Chondrocyte (in vitro differentiated cells): ENCODE measurements at places on chromosomes 2 and 18. TPM values are rescaled to one million over a fixed set of nuclear protein-coding genes. Genes with fewer than 3 reads are reported as not detected.

ALPI gene
- total RNA-seq, result not detected in 3 replicates

FAM228B gene
- total RNA-seq, result 15.8 to 21.5 TPM (median 19.0 TPM) in 3 replicates

DNA sequence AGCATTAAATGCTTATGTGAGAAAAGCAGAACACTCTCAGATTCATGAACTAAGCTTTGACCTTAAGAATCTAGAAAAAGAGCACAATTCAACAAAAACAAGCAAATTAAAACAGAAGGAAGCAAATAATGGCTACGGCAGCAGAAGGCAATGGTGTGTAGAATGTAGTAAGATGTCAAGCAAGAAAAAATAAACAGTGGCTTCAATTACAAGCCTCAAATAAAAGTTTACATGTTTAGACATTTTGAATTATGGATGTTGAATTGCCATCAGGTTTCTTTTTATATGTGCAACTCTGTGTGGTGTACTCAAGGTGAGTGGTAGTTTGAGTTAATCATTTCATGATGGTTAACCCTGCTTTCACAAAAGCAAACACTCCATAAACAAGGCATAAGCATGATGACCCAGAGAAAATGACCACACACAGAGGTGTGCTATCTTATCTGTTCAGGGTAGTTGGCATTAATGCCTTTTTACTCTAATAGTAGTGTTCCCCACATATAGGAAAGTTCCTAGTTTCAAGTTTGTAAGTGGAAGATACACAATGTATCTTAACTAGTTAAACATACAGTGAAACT, 207.1 kb downstream of the FIGN start:
- H3K27ac ChIP-seq, result no peak overlapping the region
- H3K27me3 ChIP-seq, result no peaks in the 10 kb centered on the region
- DNase-seq, result no peak

- peaks cover 8% of the 10 kb centered on the region for H3K4me1 ChIP-seq
- DNase-seq, result no peak
- peaks cover 47% of the 10 kb centered on the region for H3K36me3 ChIP-seq
- H3K4me3 ChIP-seq, result no peak overlapping the region
- H3K27me3 ChIP-seq, result no peaks in the 10 kb centered on the region
Observed at GRCh38 chr18:23539296-23539695, 36.0 kb downstream of the RMC1 start.

- DNase-seq, result no peak
- no peaks in the 10 kb centered on the region for H3K27me3 ChIP-seq
- peak overlapping the region; percentile 91 for H3K27ac ChIP-seq
- H3K36me3 ChIP-seq, result no peaks in the 10 kb centered on the region
- H3K4me1 ChIP-seq, result peaks cover 69% of the 10 kb centered on the region
- H3K4me3 ChIP-seq, result peak overlapping the region; percentile 80
Observed at GRCh38 chr2:191247381-191248057, 2.3 kb downstream of the MYO1B start.

- H3K27me3 ChIP-seq, result peaks cover 4% of the 10 kb centered on the region
- no peak for DNase-seq
- H3K36me3 ChIP-seq, result no peaks in the 10 kb centered on the region
- H3K4me3 ChIP-seq, result no peak overlapping the region
- H3K4me1 ChIP-seq, result peaks cover 24% of the 10 kb centered on the region
Observed at GRCh38 chr2:66899648-66900047, 464.7 kb downstream of the MEIS1 start.
